CD4-positive, alpha-beta T cell (primary cell): ENCODE measurements at places on chromosomes 3 and 15.

GRCh38 chr3:19937459-19938294 lies 3.7 kb upstream of the EFHB start:
- no peak for DNase-seq

DNA sequence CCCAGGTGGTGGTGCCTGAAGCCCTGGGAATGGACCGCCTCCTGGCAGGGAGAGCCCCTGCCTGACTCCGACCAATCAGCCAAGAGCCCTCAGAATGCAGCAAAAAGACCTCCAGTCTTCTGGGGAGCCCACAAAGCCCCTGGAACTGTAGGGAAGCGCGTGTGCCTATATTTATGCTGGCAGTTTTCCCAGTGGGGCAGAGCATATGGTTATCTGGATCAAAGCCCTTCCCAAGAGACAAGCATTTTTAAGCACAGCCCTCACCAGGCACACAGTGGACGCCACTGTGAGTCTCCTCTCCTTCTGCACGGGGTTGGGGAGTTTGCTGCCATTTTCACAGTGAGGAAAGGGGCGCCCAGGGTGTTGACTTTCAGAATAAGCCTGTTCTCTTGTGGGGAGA lies 80.9 kb upstream of the RPL32 start:
- no peak for DNase-seq

DNA sequence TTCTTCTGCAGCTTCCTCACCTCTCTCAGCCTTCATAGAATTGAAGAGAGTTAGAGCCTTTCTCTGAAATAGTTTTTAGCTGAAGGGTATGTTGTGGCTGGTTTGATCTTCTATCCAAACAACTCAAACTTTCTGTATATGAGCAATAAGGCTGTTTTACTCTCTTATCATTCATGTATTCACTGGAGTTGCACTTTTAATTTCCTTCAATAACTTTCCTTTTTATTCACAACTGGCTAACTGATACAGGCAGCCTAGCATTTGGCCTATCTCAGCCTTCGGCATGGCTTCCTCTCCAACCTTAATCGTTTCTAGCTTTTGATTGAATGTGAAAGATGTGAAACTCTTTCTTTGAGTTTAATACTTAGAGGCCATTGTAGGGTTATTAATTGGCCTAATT lies 109.3 kb downstream of the GTPBP8 start:
- no peak for DNase-seq

DNA sequence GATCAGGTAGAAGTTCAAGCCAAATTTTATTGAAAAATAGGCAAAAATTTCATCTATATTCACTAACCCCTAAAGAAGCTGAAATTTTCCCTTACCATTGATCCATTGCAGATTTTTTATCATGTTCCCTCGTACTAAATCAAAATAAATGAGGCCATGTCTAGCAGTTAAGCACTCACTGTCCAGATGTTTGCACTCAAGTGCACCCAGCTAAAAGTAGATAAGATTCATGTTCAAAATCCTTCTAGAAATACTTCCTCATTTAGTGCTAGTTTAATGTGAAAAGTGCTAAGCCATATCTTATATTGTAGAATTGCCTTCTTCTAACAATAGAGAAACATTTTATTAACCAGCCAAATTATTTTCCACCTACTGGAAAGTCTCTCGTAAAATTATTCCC lies 164.7 kb upstream of the UBE2E2 start:
- no peak for DNase-seq

- DNase-seq = no peak
Observed at GRCh38 chr15:49875392-49875791, 243.6 kb downstream of the ATP8B4 start.

DNA sequence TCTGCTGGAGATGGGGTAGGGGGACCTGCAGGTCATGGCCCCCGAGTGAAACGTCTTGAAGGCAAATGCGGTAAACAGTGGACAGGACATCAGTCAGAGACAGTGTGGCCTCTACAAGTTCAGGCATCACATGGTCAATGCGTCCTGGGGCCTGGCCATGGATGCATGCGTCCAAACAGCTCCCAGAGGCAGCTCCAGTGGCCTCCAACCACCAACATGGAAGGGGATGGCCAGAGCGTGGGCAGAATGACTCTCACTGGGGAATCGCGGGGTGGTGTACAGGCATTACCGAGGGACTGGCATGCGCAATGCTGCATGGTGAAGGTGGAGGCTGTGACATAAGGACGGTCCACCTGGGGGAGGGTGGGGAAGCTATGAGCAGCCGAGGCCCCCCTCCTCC lies 35.6 kb upstream of the IQSEC1 start:
- no peak for DNase-seq
